ENCODE measurements at places on chromosomes 6 and 20.

DNA sequence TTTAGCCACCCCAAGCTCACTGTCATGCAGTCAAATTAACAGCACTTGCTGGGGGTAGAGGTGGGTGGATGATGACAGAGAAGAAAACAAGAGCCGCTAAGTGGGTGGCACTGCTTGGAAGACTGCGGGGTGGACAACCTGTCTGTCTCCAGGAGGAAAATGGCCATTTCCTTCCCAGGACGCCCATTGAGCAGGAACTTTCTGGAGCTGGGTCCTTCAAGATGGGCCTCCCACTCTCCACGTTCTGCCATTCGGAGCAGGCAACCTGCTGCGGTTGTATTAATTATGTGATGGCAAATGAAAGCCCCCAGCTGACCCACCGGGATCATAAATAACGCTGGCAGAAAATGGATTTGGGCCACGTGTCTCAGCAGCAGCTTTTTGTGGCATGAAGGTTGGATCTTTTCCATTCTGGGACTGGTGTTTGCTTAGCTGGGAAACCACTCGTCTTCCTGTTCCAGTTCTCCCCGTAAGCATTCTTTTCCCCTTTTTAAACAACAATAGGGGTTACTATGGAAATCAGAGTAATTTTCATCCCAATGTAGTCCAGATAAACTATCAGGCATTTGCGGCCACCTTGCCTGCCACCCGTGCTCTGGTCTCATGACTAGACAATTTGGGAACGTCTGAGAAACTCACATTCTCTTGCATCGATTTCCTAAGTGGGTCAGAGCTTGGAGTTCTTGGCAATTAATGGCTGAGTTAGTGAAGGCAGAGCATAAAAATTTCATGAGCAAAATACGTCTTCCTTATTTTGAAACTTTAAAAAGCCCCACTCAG lies 215.5 kb downstream of the ANKRD60 start:
- DNase-seq: no peak

DNA sequence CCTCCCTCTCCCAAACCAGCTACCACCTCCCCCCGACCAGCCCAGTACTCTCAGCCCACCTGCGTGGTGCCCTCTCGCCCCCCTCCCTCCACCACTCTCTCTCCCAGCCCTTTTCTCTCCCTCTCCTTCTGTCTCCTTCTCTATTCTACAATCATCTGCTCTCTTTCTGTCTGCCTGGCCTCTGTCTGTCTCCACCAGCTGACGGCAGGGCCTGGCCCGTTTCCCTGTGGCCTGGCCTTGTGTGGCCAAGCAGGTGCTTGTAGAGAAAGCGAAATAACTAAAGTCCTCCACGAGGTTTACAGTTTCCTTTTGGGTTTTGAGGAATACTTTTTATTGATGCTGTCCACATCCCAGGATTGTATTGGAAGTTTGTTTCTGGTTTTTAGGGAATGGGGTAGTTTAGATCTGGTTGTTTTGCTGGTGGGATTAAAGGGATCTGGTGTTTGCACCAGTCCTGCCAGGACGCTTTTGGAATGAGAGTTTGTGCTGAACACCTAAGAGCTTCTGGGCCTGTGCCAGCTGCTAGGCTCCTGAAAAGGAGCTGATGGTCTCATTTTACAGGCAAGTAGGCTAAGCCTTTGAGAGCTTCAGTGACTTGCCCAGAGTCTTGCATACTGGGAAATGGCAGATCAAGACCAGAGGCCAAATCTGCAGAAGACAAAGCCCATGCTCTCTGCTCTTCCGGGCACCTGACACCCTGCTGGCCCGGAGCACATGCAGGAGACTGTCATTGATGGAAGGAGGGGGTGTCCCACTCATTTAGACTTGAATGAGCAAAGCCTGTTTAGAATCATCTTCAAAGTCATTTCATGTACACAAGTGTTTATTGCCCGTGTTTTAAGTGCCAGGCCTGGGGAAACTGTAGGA lies 161.7 kb downstream of the SYCP2 start:
- DNase-seq: no peak

- no peak for DNase-seq
Observed at GRCh38 chr20:62230696-62231095, 7.6 kb upstream of the OSBPL2 start.

GRCh38 chr20:818001-818664 lies 15.4 kb upstream of the FAM110A start:
- no peak for DNase-seq

- DNase-seq: no peak
Observed at GRCh38 chr20:62642666-62643520, 590 bp downstream of the SLCO4A1 start.

DNA sequence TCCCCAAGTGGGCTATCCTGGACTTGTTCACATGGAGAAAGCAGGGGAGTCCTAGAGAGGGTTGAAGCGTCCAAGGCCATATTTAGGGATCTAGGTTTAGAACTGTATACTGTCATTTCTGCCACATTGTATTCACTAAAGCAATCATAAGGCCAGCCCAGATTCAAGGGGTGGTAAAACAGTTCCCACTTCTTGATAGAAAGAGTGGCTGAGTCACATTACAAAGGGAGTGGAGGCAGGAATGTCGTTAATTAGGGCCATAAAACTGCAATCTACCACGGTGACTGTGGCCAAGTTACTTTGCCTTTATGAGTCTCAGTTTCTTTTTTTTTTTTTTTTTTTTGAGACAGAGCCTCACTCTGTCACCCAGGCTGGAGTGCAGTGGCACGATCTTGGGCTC lies 7.4 kb upstream of the UBR2 start:
- DNase-seq: no peak
